ENCODE measurements at places on chromosomes 11 and 22.

DNA sequence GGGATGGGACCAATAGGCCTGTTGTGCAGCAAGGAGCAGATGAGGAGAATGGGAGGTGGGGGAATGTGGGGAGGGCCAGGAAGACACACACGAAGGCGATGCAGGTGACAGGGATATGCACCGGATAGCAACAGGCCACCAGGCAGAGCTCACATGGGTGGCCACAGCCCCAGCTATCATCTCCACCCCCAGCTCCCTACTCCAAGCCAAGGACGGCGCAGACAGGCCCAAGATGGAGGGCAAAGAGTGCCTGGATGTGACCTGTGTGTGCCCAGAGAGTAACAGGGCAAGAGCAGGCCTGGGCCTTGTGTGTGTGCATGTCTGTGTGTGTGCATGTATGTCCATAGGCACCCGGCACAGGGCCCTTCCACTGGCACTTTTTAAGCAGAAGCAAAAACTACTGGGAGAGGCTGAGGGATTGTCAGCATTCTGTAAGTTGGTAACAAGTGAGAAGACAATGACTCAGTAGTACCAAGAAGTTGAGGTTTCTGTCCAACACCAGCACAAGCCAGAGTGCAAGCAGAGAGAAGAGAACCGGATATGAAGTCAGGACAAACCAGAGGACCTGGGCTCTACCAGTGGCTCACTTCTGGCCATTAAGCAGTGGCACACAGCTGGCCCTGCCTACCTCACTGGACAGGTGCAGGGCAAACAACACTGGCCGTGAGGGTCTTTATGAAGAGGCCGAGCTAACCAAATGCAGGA is 36.4 kb downstream of the NRXN2 start:
- DNase-seq: no peak

DNA sequence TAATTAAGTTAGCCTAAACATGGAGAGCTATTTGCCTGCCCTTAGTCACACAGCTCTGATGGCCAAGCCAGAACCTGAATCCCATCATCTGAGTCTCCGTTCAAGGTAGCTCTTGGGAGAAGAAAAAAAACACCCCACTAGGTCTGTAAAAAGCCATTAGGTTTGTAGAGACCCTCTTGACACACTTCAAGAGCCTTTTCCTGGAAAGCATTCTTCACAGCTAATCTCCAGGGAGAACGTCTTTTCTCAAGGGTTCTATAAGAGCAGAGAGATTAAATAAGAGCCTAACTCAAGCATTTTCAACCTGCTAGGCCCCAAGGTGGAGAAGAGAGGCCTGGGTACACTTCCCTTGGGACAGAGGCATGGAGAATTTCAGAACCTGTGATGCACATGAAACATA is 61.6 kb upstream of the NAV2 start:
- no peak for DNase-seq

- DNase-seq: no peak
Observed at GRCh38 chr11:129696309-129696989, 119.2 kb upstream of the TMEM45B start.

- no peak for DNase-seq
Observed at GRCh38 chr11:22626573-22627239, 1.1 kb upstream of the FANCF start.

DNA sequence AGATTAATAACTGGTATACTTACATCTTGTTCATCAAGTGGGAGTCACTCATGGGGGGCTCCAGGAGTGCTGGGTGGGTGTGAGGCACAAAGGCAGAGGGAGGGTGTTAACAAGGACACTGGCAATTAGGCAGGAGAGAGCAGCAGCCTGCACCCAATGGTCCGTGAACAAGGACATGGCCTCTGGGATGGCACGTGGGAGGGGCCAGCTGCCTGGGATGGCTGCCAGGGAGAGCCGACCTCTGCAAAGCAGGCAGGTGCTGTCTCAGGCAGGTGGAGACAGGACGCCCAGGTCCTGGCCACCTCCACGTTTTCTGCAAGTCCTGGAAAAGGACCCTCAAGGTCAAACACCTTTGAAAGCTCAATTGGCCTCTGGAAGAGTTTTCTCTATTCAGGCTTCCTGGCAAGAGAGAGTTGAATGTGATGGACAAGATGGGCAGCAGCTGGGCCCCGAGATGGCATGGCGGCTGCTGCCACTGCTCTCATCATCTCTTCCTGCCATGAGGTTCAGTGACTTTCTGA is 257.1 kb downstream of the BUD13 start:
- DNase-seq: no peak

- no peak for DNase-seq
Observed at GRCh38 chr22:43681731-43682360, 130.3 kb downstream of the EFCAB6 start.

DNA sequence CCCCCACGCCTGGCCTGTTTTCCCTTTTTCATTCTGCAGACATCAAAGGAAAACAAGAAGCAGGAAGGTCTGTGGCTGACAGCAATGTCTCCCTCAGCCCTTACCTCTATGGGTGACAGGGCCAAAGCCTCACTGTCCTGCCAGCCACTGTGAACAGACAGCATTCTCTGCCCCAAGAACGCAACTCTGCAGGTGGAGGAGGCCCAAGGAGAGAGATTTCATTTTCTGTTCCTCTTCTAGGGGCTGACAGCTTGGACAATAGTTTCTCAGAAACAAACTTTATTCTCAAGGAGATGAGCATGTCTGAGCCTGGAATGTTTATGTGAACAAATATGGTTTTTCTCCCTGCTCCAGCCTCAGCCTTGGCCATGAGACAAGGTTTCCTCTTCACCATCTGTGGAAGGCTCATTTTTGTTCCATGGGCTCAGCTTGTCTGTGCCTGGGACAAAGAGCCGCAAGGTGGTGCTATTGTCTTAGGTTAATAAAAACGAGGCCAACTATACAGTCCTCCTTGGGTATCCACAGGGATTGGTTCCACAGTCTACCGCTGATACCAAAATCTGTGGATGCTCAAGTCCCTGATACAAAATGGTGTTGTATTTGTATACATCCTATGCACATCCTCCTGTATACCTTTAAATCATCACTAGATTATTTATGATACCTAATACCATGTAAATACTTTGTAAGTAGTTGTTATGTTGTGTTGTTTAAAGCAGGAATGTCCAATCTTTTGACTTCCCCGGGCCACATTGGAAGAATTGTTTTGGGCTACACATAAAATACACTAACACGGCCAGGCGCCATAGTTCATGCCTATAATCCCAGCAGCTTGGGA is 5.8 kb downstream of the PIWIL3 start:
- DNase-seq: no peak
